T-helper 17 cell (primary cell): ENCODE measurements at places on chromosomes 11 and 22.

DNA sequence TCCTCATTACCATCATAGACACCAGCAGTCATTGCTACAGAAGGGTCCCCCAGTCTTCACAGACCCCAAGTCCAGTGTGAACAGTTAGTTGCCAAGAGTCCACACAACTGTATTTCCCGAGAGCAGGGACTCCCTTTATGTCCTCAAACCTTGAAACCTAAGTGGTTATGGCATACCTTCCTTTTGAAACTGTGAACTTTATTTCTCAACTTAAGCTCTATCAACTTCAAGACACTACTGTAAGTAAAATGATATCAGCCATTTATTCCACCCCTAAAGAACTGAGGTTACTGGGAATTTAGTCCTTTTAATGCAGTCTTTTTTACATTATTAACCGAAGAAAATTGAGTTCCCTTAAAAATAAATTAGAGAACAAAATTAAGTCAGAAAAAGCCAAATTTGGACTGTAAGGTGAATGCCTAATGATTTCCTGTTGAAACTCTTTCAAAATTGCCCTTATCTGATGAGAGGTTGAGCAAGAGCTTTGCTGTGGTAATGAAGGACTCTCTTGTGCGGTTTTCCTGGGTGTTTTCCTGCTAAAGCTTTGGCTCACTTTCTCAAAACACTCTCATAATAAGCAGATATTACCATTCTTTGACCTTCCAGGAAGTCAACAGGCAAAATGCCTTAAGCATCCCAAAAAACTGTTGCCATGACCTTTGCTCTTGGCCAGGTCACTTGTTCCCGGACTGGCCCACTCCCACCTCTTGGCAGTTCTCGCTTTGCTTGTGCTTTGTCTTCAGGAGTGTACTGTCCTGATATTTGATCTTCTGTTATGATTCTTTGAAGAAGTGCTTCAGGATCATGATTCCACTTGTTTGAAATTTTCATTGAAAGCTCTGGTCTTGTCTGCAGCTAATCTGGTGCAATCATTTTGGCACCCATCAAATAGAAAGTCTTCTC, 765.4 kb upstream of the ANO3 start:
- DNase-seq, result no peak

DNA sequence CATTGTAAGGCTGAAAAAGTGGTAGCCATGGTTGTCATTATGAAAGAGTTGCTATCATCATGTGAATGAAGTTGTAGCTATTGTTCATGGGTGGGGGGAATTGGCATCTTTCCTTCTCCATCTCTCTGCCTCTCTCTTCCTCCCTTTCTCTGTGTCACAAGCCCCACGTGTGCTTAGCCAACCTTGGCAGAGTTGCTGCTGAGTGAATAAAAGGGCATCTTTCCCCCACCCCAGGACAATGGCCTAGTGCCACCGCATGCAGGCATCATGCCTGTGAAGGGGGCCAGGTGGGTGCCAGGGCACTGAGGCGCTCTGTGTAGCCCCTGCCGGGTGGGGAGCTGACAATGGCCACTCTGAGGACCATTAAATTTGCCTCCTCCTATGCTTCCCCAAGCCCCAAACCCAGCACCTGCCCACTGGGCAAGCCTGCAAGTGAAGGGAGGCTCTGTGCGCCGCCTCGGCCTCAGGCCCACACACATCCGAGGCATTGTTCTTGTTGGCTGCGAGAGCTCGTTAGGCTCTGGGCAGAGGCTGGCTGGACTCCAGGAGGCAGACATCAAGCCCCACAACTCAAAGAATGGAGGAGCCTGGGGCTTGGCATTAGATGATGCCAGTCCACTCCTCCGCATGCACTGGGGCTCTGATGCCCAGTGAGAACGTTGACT, 103.9 kb downstream of the SEZ6L start:
- no peak for DNase-seq

GRCh38 chr11:125369808-125370207, 126.3 kb downstream of the FEZ1 start:
- no peak for DNase-seq

- DNase-seq, result no peak
Measured at GRCh38 chr11:67538306-67538705, 15.1 kb upstream of the CABP2 start.

- DNase-seq, result no peak
Measured at GRCh38 chr11:105720096-105720495, 110.2 kb downstream of the GRIA4 start.

DNA sequence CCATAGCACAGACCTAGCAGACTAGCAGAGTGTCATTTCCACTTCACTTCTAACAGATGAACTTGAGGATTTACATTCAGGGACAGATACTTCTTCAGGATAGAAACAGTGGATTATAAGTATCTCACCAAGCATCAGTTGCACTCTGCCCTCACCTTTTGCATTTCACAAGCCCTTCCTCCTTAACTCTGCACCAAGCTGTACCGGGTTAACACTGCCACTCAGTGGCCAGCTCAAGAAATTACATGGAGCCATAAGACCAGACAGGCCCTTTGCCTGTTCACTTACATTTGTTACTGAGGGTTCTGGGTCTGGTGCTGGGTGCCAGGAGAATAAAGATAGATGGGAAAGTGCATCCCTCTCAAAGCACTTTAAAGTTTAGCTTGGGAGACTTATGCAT, 309.8 kb downstream of the SHANK2 start:
- DNase-seq, result no peak

DNA sequence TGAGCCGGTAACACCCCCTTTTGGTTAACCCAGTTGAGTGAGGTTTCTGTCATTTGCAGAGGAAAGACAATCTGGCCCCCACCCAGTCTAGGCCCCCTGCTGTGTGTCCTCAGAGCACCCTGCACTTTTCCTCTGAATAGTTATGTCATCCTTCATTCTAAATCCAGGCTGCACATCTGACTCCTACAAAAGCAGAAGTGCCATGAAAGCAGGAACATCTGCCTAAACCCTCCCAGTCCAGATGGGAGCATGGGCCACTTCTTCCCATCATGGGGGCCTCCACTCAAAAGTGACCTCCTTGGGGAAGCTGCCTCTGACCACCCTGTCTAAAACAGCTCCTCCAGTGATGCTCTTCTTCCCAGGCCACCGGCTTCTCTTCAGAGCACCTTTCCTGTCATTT, 53.7 kb upstream of the HMGXB4 start:
- no peak for DNase-seq

- DNase-seq, result no peak
Measured at GRCh38 chr22:32600147-32600546, 125.5 kb downstream of the FBXO7 start.

GRCh38 chr11:4643076-4643475, 706 bp upstream of the OR51E1 start:
- no peak for DNase-seq

GRCh38 chr11:102382384-102382783, 35.4 kb downstream of the BIRC2 start:
- DNase-seq, result no peak

DNA sequence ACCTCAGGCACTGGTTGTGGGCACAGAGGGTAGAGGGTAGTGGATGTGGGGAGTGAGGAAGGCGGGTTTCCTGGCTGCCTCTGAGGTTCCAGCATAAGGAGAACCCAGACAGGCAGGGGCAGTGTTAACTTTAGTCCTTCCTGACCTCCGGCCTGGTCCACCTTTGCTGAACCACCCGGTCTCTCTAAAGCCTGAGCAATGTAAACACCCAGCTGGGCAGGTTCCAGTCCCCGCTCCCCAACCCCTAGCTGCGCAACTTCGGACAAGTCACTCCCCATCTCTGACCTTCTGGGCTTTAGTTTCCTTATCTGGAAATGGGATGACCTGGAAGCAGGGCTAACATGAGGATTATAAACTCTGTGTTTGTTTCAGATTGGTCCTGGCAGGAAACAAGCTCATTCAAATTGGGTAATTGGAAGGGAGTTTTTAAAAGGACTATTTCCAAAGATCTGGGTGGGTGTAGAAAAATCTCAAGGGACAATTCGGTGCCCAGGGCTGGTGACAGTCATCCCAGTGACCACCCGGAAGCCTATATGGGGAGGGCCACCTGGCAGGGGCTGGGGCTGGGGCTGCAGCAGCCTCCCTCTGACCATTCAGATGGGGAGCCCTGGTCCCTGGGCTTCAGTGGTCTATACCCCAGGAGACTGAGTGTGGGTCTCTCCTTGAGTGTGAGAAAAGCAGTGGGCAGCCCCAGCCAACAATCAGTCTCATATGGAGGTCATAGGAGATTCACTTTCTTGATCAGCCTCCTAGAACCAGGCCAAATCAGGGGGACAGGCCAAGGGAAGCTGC, 108.3 kb upstream of the SYT13 start:
- DNase-seq, result no peak

DNA sequence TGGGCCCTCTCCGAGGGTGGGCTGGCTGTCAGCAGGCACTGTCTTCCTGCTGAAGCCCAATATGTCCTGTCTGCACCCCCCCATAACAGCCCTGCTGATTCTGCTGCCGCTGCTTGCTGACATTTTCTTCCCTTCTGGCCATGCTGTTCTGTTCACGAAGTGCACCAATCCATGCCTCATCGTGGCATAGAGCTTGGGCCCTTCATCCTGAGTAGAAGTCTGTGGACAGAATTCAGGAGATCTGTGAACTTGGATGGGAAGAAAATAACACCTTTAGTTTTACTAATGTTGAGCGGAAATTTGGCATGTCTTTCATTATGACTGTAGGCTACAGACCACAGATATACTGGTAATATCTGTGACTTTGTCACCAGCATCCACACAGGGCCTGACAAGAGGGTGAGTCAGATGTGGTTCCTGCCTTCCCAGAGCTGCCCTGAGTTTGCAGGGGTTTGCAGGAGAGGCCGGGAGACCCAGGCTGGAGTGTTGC, 14.1 kb upstream of the KIAA0930 start:
- DNase-seq, result no peak

- no peak for DNase-seq
Measured at GRCh38 chr11:69982690-69983570, 95.2 kb upstream of the ANO1 start.

DNA sequence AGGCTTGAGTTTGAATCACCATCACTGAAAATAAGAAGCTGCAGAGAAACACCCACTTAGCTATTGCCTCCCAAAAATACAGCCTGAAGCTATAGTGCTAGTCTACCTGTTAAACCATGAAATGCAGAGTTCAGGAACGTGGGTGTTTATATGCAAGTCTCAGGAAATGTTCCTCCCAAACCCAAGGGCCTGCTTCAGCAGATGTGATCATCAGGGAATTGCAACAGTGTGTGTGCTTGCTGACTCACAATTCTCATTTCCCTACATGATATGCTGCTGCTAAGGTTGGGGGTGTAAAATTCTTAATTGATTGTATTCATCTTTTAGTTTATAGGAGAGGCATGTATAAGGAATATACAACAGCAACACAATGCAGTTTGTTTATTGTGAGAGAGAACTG, 49.6 kb downstream of the NUP98 start:
- DNase-seq, result no peak
